ENCODE measurements at places on chromosomes 13 and 19.

GRCh38 chr13:34201050-34201913 lies 383.3 kb downstream of the RFC3 start:
- no peak for DNase-seq

DNA sequence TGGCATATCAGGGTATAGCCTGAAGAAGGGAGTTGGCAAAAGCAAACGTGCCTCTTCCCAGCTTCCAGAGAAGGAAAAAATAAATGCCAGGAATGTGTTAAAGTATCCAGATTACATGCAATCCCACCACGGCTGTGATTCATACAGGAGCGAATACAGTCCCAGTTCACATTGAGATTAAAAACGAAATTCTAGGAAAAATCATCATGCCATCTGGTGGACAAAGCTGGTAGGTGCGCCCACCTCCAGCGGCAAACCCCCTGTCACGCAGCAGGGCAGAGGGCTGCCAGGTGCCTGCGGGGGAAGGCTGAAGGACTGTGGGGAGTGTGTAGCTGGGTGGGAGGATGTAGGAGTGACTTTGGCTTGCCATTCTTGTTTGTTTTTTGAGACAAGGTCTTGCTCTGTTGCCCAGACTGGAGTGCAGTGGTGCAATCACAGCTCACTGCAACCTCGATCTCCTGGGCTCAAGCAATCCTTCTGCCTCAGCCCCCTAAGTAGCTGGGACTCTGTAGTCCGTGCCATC lies 6.4 kb upstream of the DMWD start:
- peak; percentile 62 for DNase-seq

DNA sequence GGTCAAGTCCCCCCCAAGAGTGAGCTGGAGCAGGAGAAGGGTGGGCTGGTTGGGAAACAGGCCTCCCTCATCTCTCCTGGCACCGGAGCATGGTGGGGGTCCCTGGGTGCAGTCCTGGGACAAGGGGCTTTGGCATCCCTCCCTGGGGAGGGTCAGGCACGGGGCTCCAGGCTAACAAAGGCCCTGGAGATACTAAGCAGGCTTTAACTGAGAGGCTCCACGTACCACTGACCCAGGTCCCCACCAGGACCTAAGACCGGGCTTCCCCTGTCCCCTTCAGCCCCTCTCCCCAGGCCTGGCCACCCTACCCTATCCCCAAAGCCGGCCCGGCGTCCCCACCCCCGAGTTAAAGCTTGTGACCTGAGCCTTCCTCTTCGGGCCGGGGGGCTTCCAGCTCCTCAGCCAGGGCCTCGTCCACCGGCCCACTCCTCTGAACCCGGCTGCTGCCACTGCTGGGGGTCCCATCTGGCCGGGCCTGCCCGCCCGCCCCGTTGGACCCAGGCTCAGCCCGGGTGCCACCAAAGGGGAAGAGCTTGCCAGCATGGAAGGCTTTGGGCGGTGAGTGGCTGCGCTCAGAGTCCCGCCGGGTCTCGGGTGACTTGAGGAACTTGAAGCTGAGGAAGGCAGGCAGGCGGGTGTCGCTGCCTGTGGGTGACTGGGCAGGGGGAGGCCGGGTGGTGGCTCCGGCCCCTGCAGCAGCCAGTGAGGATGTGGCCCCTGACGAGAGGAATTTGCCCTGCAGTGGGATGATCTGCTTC lies 10.1 kb downstream of the ANO8 start:
- DNase-seq: no peak

GRCh38 chr13:25847635-25848626 lies 203.9 kb downstream of the SHISA2 start:
- no peak for DNase-seq

DNA sequence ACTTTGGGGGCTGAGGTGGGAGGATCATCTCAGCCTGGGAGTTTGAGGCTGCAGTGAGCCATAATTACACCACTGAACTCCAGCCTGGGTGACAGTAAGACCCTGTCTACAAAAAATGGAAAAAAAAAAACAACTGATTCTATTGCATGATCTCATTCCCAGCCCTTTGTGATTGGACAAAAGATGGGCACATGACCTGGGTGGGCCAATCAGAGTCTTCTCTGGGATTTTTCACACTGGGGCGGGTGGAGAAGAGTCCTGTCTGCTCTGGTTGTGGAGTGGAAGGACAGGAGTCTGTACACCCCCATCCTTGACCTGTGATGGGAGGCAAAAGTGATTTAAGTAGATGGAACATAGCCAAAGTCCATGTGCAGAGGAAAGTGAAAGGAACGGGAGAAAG lies 170.5 kb downstream of the UQCRFS1 start:
- DNase-seq: no peak

DNA sequence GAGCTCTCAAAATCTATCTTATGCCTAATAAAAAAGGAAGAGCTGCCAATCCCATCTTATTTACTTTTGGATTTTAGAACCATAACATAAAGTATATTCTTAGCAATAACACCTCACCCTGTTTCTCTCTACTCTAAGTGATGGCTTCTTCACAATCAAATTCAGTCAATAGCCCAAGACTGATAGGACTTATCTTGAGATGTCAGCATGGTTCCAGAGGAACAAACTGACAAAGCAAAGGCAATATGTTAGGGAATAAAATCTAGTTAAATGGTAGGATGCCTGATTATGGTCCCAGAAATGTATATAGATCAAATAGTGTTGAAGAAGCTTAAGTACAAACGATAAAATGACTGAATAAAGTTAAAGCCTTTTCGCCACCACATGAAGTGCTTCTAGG lies 36.3 kb downstream of the DACH1 start:
- no peak for DNase-seq

GRCh38 chr19:1789261-1790041 lies 22.6 kb downstream of the ATP8B3 start:
- DNase-seq: no peak

- no peak for DNase-seq
These were observed 6.0 kb downstream of the LENG8 start for GRCh38 chr19:54454781-54455675.

GRCh38 chr13:33033051-33033812 lies 17.0 kb downstream of the KL start:
- peak; percentile 33 for DNase-seq
